ENCODE measurements at places on chromosomes 12 and 14.

GRCh38 chr12:93514853-93515252, 47.5 kb downstream of the MRPL42 start:
- no peak for DNase-seq

DNA sequence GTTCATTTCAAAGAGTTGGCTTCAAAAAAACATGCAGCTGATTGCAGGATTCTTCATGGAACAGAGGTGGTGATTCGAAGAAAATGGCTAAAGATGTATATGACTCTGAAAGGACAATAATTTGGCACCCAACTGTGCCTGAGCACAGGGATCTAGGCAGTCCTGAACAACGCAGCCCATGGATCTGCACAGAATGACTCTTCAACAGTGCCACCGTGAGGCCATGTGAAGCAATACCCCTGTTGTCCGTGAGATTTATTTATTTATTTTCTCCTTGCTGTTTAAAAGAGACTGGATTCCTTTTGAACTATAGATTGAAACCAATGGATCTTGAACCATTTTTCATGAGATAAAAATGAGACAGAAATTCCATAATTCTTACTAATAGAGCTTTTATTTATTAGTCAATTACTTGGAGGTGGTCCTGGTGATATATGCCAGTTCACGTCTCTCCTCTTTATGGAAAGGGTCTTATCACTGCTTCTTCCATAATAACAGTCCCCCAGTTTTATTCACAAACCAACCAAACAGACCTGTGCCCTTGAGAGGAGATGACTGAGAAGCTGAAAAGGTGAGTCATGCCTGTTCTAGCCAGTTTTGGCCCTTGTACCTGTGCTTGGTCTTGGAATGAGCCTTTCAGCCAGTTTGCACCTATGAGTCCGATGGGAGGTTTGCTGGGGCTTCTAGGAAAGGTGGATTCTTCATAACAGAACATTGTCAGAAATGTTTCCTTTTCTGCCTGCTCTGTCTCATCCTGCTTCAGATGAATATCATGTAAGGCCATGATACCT, 1598.3 kb downstream of the AACS start:
- DNase-seq: no peak

DNA sequence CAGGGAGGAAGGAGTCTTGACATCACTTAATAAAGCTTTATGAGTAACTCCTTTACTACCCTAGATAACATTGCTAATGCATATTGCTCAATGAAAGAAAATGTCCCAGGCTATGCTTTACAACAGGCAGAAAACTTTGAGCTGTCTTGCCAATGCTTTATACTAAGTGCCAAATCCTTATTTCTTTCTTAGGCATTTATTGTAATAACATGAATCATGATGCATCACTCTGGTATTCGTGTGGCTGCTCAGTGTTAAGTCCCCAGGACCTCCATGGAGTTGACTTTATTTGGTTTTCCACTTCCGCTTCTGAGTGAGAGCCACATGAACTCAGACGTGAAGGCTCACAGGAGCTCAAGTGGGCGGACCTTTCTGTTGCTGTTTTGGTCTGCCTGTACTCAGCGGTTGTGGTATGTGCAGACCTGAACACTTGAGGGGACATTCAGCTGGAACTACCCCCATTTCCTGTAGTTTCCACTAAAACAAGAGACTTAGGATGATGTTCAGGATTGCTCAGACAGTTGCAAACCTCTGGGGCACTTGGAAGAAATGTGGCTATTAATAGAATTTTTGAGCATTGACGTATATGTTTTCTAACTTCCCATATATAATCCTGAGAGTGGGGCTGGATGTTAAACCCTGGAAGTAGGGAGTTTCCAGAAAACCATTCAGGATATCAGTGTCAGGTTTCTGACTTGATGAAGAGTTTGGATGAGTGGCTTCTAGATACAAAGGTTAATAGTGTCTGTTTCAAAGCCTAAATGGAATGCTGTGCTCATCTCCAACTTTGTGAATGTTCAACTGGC, 258.6 kb downstream of the MSRB3 start:
- no peak for DNase-seq

- DNase-seq: peak; percentile 10
Observed at GRCh38 chr12:132886529-132887477, 602 bp downstream of the CHFR start.

- DNase-seq: no peak
Observed at GRCh38 chr12:70031046-70031445, 206.0 kb downstream of the MYRFL start.

DNA sequence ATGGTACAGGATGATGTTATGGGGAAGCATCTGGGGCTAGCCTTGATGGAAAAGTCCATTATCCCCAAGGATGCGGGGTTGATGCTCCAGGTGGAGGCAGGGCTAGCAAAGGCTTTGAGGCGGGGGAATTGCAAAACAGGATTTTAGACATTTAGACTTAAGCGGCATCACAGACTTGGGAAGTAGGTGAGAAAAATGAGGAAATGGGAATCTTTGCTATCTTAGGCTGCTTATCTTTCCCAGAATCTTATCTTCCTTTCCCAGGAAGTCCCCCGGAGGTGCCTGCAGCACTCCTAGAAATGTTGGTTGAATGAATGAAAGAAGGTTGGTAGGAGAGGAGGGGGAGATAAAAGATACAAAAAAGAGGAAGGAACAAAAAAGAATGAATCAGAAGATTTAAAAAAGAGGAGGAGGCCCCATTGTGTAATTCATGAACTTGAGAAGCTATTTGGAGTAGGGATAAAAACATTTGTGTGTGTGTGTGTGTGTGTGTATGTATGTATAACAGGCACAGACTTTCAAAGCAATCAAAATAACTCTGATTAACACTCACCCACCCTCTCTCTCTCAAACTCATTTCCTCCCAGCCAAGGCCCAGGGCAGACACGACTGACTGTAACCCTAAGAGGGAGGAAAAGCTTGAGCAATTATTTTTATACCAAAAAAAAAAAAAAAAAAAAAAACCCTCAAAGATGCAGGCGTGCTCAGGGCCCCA, 62.5 kb upstream of the TBX3 start:
- DNase-seq: peak; percentile 21

DNA sequence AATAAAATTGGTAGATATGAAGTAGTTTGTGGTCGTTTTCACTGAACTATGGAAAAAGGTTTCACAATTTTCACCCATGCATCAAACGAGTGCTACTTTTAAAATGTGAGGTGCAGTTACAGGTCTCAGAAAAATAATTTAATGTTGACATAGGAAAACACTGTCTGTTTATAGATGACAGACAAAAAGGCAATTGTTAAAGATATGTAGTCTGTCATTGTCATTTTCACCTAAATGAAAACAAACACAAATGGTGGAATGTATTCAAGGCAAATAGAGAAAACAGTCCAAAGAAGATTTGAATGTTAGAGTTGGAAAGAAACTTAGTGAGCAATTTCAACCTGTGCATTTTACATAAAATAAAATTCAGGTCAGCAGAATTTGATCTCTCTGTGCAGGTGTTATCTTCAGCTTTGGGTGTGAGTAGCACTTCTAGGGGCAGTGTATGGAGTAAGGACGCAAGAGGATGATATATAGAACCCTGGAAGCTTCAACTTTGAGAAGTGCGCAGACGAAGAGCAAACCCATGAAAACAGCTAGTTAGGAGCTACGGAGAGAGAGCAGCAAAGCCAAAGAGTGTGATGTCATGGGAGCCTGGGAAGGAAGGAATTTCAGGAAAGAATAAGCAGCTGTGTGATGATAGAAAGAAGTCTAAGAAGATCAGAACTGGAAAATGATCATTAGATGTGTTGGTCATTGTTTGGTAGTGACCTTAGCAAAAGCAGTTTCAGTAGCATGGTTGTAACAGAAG, 6.2 kb downstream of the RERG start:
- no peak for DNase-seq

GRCh38 chr14:93533842-93534241, 103.1 kb downstream of the UNC79 start:
- peak; percentile 88 for DNase-seq

DNA sequence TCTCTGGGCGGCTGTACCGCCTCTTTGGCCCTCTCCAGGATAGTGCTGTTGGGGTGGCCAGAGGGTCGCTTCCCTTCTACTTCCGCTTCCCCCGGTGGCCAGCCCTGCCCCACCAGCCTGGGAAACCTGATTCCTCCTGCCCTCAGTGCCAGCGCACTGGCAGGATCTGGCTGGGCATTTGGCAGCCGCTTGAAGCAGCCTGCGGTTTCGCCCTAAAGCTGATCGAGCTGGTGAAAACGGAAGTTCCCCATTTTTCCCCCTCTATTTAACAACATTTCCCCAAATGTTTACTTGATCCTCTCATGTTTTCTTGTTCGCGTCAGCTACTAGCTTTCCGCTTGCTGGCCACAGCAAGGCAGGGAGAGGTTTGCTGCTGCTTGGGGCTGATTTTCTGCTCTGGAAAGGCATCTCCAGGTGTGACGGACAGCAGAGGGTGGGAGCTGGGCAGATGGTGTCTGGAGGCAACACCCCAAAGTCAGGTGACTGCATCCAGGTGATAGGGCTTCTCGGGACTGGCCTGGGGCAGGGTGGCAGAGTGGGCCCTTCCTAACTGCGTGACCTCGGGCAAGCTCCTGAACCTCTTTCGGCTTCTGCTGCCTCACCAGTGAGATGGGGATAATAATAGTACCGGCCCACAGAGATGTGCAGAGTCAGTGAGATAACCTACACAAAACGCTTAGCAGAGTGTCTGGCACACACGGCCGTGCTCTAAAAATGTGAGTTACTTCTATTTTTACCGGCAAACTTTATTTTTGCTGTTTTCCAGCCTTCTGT, 53.1 kb downstream of the TSPAN9 start:
- DNase-seq: peak; percentile 56

DNA sequence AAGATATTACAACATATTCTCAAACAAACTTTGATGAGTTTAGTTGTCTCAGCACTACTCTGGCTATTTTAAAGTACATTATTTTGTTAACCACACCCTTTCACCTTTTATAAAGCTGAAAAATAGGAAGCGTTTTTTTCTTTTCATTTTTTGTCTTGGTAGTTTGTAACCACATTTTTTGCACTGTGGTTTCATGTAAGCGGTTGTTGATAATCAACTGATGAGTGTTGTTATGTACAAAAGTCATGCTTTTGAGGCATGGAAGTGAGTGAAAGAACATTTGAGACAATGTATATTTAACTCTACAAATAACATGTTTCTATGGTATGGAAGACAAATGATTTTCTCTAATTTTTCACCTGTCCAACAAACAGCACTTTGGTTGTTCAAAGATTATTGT, 52.1 kb upstream of the ATP2B1 start:
- peak; percentile 41 for DNase-seq

GRCh38 chr12:57797933-57798332, 15.3 kb downstream of the TSFM start:
- peak; percentile 70 for DNase-seq

GRCh38 chr12:90622431-90622830, 332.5 kb downstream of the CCER1 start:
- no peak for DNase-seq

- DNase-seq: peak; percentile 43
Observed at GRCh38 chr14:39467889-39468524, 35.8 kb upstream of the FBXO33 start.

DNA sequence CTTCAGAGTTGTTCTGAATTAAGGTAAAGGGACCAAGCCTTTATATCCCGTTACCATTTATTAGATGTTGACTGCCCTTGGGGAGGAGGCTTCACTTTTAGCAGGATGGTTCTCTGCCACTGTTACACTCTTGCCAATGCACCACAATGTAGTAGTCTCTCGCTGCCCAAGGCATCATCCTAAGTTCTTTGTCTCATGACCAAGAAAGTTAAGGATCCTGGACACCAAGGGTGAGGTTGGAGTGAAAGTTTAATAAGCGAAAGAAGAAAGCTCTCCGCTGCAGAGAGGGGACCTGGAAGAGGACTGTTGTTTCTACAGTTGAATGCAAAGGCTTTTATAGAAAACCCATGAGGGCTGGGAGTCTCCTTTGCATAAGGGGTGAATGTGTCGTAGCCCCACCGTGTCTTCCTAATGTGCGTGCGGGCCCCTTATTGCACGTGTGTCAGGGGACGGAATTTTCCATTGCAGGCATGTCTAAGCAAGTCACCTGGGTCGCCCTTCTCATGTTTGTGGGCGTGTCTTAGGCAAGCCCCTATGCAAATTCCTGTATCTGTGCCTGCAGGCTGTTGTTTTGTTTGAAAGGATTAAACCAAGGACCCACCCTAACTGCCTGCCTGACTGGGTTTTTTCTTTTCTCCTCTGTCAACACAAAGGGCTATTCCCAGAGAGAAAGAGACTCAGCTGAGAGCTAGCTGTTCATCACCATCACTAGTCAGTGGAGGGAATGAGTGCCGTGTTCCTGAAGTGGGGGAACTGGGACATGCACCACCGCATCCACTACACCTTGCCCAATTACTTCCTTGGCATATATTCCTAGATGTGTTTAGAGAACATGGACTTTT, 17.6 kb upstream of the RNASE1 start:
- DNase-seq: no peak

DNA sequence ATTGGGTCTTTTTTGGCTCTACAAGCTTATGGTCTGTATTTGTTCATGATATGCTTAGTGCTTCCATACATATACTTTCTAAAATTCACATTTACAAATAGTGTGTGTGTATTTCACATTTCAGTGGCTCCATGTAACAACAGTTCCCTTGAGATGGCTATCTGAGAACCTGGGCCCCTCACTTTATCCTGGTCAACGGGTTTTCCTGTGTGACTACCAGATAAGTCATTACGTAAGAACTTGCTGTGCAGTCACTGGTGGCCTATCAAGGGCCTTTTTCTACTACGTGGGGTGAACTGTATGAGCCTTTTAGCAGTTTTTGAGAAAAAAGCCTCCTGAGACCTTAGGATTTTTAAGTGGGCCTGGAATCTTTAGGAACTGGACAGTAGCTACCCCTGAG, 454.1 kb downstream of the PCNX1 start:
- peak; percentile 72 for DNase-seq

GRCh38 chr14:49796025-49796424, 28.1 kb downstream of the KLHDC2 start:
- DNase-seq: no peak

- DNase-seq: no peak
Observed at GRCh38 chr12:9365296-9365695, 157.1 kb upstream of the PZP start.

- DNase-seq: no peak
Observed at GRCh38 chr12:83349907-83350611, 663.4 kb downstream of the TMTC2 start.

GRCh38 chr12:131672941-131673887, 37.7 kb upstream of the SFSWAP start:
- DNase-seq: peak; percentile 41

- no peak for DNase-seq
Observed at GRCh38 chr12:102851246-102851645, 65.8 kb downstream of the PAH start.

- DNase-seq: peak; percentile 100
Observed at GRCh38 chr12:108332791-108333382, 6.2 kb downstream of the CMKLR1 start.

All from inflammatory macrophage treated with lipopolysaccharide for 1 hour (primary cell).